ENCODE measurements at places on chromosomes 6 and 20.

DNA sequence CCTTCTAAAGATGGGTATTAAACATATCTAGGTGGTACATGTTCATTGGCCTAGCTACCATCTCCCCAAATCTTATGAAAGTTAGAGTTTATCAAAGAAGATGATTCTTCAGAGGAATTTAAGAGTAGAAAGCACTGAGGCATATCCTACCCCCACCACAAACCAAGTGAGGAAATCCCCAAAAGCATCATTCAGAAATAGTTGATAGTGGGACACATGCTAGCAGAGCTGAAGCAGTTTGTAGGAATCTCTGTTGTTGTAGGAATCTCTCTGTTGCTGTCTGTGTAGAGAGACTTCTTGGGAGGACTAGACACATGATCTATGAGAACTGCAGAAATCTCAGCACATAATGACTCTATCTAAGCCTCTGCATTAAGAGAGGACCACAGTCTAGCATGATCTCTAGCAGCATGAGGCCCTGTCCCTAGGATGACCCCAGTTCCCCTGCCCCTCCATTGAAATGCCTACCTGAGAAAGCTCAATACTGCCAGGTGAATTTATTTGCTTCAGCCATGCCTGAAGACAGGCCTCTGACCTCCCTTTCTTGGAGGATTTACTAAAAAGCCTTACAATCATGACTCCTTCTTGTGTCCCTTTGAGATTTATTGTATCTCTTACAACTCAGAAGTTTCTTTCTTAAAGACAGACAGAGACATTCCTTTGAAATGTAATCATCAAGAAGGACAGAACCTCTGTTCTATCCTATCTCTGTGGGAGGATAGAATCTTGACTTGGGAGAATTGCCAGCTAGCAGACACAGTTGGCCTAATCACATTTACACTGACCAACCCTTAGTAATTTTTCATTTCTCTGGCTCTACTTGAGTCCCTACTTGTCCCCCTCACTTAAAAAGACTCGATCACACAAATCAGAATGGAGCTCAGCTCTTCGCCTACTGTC, 582.4 kb downstream of the PHF3 start:
- H3K27me3 ChIP-seq = no peaks in the 10 kb centered on the region
- no peak for DNase-seq
- no peaks in the 10 kb centered on the region for H3K4me1 ChIP-seq
- H3K36me3 ChIP-seq = no peaks in the 10 kb centered on the region
- no peak overlapping the region for H3K4me3 ChIP-seq
- no peak overlapping the region for H3K27ac ChIP-seq

- peak overlapping the region; percentile 29 for H3K4me3 ChIP-seq
- H3K4me1 ChIP-seq = peaks cover 33% of the 10 kb centered on the region
- H3K36me3 ChIP-seq = peaks cover 2% of the 10 kb centered on the region
- peaks cover 8% of the 10 kb centered on the region for H3K27me3 ChIP-seq
Measured at GRCh38 chr20:62875419-62876361, 14.1 kb upstream of the TCFL5 start.

- H3K4me1 ChIP-seq = no peaks in the 10 kb centered on the region
- H3K36me3 ChIP-seq = no peaks in the 10 kb centered on the region
- H3K27me3 ChIP-seq = peaks cover 7% of the 10 kb centered on the region
- no peak overlapping the region for H3K27ac ChIP-seq
- no peak overlapping the region for H3K4me3 ChIP-seq
Measured at GRCh38 chr6:116062496-116062895, 1.8 kb upstream of the FRK start.

GRCh38 chr6:33894438-33894837, 90.6 kb upstream of the MLN start:
- H3K4me1 ChIP-seq = peaks cover 55% of the 10 kb centered on the region
- peak overlapping the region; percentile 94 for H3K27ac ChIP-seq
- no peak overlapping the region for H3K4me3 ChIP-seq
- DNase-seq = no peak
- H3K36me3 ChIP-seq = peaks cover 3% of the 10 kb centered on the region

- DNase-seq = no peak
- no peak overlapping the region for H3K27ac ChIP-seq
- H3K27me3 ChIP-seq = no peaks in the 10 kb centered on the region
- no peaks in the 10 kb centered on the region for H3K36me3 ChIP-seq
Measured at GRCh38 chr6:110332281-110332680, 25.9 kb downstream of the METTL24 start.

DNA sequence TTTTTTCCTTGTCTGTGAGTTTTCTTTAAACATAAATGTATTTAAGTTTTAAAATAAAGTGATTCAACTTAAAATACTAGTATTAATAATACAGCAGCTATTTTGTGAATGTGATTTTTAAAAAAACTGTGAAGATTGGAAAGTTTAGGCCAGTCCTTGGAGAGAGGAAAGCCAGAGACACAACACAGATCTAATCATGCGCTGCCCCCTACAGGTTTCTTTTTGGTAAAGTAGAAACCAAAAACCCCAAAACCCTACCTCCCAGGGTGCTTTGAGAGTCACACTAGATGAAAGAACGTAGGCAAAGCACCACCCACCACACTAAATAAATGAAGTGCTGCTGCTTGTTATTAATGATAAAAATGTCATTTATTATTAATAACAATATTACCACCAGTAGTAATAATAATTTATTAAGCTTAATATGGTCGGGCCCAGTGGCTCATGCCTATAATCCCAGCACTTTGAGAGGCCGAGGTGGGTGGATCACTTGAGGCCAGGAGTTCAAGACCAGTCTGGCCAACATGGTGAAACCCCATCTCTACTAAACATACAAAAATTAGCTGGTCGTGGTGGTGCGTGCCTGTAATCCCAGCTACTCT, 33.7 kb downstream of the SLC9A8 start:
- peak; percentile 76 for DNase-seq
- no peak overlapping the region for H3K4me3 ChIP-seq
- no peak overlapping the region for H3K27ac ChIP-seq
- H3K36me3 ChIP-seq = peaks cover 29% of the 10 kb centered on the region
- peaks cover 9% of the 10 kb centered on the region for H3K4me1 ChIP-seq
- no peaks in the 10 kb centered on the region for H3K27me3 ChIP-seq

Data from activated CD8-positive, alpha-beta T cell treated with anti-CD3 and anti-CD28 coated beads, Interleukin-2, amount 10 ng/mL, durations not matched to agents 7 days and 5 days (primary cell).